ENCODE measurements at places on chromosomes 3 and 15.

- no peak for DNase-seq
Observed at GRCh38 chr15:75648156-75649000, 666 bp downstream of the SNX33 start.

DNA sequence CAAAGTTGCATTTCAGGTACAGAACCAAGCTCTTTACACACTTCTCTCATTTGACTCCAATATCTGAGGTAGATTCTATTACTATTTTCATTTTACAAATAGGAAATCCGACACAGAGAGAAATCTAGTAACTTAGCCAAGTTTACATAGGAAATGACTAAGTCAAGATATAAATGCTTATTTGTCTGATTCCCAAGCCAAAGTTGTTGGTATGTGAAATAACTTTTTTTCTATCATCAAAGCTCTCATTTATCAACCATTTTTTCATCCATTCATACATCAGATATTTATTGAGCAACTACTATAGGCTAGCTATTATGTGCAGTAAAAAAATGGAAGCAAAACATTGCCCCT lies 89.2 kb upstream of the MITF start:
- DNase-seq: no peak

GRCh38 chr15:80168421-80168820 lies 15.6 kb downstream of the FAH start:
- DNase-seq: no peak

DNA sequence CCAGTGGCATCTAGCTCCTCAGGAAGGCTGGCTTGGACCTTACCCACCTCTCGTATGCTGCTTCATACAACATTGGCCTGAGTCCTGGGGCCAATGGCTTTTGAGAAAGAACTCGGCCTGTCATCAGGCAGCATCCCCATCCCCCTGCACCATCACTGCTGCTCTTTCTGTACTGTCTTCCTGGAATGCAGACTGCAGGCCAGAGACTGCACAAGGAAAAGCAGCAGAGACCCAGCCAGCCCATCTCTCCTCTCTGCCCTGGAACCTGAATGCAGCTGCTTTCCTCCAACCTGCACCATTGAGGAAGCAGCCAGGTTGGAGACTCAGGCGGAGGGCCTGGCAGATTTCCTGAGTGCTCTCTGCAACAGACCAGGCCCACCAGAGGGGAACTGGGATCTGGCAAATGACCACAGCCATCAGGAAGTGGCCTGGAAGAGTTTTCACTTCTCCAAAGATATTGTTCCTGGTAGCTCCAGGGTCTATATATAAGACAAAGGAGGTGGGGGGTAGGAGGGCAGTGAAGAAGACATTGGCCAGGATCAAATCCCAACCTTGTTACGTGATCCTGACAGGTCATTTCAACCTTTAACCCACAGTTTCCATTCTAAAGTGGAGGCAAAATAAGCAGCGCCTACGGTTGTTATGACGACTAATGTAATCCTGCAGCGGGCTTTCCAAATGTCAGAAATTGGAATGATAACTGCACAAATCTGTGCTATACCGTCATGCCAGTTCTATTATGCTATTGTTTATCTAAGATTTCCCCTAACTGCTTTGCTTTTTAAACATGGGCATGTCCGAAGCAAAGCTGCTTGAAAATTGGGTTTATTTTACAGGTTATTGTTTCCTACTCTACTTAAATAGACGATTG lies 24.4 kb upstream of the RAB7A start:
- no peak for DNase-seq

DNA sequence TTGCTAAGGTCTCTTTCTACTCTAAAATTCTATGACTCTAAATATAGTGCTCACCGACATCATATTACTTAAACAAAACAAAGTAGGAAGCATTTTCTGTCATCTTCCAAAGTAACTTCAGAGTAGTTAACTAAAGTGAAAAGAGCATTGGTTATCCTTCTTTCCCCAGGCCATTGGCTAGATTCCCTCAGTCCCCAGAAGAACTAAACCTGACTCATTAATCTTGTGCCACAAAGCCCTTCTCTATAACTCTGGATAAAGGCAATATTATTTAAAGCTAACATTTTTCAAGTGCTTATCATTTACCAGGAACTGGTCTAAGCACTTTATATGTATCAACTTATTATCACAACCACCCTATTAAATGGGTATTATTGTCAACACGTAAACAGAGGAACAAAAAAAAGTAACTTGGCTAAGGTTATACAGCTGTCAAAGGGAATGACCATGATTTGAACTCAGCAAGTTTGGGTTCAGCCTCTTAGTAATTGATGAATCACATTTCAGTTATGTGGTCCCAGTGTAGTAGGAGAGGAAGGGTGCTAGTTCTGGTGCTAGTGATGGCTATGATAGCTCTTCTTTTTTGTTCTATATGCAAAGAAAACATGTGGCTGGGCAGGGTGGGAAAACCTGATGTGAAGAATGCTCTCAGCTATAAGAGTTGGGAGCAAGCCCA lies 304.9 kb downstream of the FGF12 start:
- DNase-seq: no peak

Measured in NK-92 treated with Interleukin-12 subunit alpha and Interleukin-12 subunit beta, amount 100 ng/mL, for 24 hours (cell line).